ENCODE measurements at places on chromosomes 4 and X.

DNA sequence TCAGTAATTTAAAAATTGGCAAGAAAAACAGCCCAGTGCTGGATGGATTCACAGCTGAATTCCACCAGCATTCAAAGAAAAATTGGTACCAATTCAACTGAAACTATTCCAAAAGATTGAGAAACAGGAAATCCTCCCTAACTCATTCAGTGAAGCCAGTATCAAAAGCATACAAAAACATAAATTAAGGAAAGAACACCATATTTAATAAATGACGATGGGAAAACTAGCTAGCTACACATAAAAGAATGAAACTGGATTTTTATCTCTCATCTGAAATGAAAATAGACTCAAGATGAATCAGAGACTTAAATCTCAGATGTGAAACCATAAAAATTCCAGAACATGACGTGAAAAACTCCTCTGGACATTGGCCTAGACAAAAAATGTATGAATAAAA lies 516.8 kb upstream of the SPANXN1 start:
- DNase-seq, result no peak

DNA sequence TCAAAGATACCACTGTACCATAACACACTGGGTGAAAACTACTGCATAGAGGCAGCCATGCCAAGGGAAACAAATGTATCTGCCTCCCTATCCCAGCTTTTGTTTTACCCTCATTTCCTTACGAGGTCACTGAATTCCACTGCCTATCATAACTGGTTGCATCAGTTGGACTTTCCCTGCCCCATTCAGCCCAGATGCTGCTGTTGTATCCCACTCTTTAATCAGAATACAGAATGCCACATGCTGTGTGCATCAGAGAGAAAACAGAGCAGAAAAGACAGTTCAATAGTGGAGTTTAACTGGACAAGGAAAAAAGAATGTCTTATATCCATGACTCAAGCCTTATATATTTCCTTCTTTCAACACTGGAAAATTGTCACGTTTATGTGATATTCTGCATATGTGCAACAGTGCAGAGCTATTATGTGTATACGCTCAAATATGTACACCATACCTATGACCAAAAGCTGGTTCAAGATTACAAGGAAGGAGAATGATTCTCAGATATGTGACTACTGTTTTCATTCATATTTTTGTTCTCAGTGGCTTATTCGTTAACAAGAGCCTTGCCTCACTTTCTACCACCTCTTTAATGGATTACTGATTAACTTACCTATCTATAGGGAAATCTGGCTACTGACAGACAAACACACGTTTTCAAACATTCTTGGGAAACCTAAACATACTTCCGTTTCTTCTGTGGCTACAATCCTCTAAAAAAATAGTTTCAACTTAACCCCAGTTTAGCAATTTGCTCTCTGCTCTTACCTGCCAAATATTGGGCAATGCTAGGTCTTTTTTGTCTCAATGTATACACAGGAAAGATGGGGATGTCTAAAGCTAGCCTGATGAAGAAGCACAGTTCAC lies 378.9 kb downstream of the SMARCA1 start:
- DNase-seq, result no peak

GRCh38 chr4:54067166-54067565 lies 2.8 kb upstream of the CHIC2 start:
- peak; percentile 67 for DNase-seq

DNA sequence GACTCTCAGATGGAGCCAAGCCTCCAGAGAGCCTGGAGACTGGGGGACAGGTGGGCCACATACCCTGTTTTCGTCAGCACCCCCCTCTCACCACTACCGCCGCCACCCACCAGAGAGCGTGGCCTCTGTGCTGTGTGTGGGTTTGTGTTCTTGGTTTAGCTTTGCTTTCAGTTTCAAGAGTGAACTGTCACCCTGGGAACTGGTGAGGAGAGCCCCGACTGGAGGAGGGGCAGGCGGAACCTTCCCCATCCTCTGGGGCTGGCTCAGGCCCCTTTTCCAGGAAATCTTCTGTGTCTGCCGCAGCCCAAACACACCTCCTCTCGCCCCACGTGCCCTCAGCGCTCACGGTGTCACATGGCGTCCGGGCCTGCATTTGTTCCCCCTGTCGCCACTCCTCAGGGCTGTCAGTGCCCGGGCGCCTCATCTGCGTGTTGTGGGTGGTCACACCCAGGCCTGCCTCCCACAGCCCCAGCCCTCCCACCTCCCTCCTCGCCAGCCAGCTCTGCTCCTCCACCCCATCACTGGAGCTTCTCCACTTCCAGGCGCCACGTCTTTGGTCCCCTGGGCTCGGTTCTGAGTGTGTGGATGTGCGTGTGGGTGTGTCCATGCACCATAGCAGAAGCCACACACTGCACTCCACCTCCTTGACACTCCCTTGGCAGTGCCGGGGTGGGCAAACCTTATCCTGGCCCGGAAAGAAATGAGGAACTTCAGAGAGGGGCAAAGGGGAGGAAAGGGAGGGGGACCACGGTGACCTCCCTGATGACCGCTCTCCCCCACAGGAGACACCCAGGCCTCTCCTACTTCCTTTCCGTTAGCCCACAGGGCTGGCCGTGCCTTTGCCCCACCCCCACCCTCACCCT lies 27.8 kb downstream of the ELF4 start:
- no peak for DNase-seq

- DNase-seq, result no peak
Measured at GRCh38 chr4:10688846-10689245, 4.3 kb upstream of the CLNK start.

GRCh38 chr4:173200103-173200884 lies 31.7 kb downstream of the GALNT7 start:
- no peak for DNase-seq

GRCh38 chr4:139828966-139829664 lies 163.5 kb downstream of the MGST2 start:
- DNase-seq, result no peak

GRCh38 chr4:59597536-59598329 lies 1602.4 kb upstream of the ADGRL3 start:
- DNase-seq, result no peak

- no peak for DNase-seq
Measured at GRCh38 chr4:173626277-173626676, 96.2 kb upstream of the HAND2 start.

- DNase-seq, result no peak
Measured at GRCh38 chr4:173766171-173766600, 236.2 kb upstream of the HAND2 start.

- no peak for DNase-seq
Measured at GRCh38 chr4:167379076-167379835, 145.0 kb upstream of the SPOCK3 start.

- no peak for DNase-seq
Measured at GRCh38 chr4:183205193-183205592, 106.1 kb downstream of the WWC2 start.

GRCh38 chr4:83810428-83810827 lies 274.5 kb downstream of the GPAT3 start:
- no peak for DNase-seq

DNA sequence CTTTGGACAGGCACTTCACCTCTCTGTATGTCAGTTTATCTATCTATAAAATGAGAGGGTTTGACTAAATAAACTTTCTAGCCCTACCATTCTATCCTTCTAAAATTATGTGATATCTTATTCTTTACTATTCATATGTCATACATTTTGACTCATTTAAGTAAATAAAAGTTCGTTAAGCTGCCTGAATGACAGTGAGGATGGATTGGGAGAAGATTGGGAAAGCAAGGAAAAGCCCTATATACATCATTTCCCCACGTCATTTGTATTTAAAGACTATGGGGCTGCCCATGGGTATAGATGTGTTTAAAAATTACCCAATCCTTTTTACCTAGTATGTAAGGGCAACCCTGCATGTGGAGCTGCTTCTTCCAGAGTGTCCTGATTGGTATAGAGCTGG lies 5.3 kb downstream of the SLC16A2 start:
- DNase-seq, result no peak

GRCh38 chr4:23023666-23024065 lies 330.9 kb downstream of the GBA3 start:
- DNase-seq, result no peak

DNA sequence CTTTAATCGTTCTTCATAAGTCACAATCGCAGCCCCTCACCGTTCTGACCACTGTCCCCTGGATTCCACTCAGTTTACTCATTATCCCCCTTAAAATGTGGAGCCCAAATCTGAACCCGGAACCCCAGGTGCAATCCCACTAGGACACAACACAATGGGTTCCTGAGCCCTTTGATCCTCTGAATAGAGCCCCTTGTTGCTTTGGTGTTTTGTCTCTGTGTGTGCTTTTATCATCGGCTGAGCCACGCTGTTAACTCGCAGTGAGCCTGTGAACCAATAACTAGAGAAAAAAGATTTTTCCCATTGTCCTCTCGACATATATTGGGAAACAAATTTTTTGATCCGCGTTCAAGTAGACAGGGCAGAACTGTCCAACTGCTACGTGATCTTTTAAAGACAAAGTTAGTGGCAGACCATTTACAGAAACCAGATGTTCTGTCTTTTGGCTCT lies 617 bp upstream of the PDHA1 start:
- DNase-seq, result no peak

All from urothelium cell line (cell line).